ENCODE measurements at places on chromosomes 2 and 18.

GRCh38 chr2:218881744-218882460 lies 1.2 kb downstream of the WNT10A start:
- DNase-seq, result no peak

DNA sequence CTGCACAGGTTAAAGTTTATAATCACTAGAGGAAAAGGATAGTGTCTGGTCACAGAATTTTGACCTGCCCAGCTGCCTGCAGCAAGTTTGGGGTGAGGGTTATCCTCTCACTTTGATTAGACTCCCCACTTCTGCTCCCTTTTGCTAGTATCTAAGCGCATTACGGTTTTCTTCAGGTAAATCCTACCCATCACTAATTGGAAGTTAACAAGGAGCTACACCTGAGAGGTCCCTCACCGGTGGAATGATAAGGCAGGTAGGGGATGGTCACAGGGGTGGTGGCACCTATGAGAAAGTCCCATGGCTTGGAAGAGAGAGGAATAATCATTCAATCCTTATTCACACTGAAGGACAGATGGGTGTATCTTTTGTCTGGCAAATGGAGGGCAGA lies 7.6 kb downstream of the BCL2 start:
- no peak for DNase-seq

DNA sequence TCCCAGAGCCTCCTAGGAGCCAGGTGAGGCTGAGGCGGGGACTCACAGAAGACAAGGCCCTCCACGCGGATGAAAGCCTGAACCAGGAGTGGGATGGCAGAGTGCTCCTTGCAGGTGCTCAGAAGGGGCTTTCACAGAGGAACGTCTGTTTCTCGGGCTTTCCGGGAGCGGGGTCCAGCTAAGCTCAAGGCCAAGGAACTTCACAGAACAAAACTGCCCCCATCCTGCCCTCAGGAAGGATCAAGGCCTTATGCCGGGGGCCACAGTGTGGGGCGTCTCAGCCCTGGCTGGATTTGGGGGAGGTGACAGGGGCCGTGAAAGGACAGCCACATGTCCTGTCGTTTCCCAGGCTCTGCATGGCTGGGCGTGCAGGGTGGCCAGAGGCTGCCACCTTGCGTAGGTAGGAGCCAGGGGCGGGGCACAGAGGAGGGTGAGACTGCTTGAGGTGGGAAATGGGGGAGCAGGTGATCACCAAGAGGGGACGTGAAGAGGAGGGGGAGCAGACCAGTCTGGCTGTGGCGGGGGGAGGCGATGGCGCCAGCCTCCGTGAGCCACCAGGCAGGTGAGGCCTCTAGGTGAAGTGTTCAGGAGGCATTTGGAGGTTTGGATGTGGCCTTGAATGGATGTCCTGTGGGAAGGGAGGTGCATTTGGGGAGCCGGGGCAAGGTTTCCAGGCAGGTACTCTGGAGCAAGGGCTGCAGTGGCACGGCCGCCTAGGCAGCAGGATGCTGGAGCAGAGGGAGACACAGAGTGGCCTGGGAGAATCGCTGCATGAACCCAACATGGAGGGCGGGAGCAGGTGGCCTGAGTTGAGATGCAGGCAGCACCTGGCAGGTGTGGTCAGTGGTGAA lies 79.1 kb downstream of the TWIST2 start:
- no peak for DNase-seq

GRCh38 chr2:162746310-162746709 lies 92.3 kb downstream of the KCNH7 start:
- DNase-seq, result no peak

DNA sequence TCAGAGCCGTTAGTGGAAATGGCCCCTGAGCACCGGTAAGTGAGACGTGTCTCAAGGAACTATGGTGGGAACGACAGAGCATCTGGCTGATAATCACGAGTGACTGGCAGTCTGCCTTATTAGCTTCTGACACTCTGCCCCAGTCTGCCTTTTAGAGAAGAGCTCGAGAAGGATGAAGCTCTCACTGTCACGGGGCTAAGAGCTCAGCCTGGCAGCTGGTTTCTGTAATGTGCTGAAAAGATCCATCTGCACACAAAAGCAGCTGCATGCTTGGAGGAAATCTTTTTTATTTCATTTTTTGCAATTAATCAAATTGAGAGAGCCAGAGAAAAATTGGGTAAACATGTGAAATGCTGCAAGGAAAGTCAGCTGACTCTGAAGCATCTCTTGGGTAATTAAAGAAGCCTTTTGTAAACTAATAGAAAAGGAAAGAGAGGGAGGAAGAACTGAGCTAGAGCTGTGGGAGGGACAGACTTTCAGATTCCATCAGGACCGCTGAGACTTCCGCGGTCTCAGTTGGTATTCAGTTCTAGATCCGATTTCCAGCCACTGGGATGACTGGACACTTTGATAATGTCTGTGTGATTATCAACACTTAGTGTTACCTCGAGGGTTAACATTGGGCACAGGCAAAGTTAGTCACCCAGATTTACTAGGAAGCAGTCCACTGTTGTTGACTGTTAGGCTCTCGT lies 24.4 kb downstream of the MBP start:
- no peak for DNase-seq

DNA sequence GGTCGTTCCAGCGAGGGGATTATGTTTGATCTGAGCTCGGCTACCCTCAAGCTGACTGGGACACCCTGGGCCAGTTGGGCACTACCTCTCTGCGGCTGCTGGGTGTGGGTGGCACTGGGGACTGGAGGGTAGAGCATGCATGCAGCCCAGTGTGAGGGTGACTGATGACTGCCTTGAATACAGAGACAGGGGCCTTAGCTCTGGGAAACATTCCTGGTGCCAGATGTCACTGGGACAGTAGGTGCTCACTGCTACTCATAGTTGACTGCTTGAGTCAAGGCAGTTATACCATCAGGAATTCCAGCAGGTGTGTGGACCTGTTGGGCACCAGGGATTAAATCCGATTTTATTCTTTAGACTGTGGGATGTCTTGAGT lies 33.6 kb upstream of the ATP6V1B1 start:
- no peak for DNase-seq

GRCh38 chr2:95262896-95263542 lies 11.2 kb upstream of the PROM2 start:
- no peak for DNase-seq

GRCh38 chr18:62588217-62588616 lies 65.4 kb downstream of the ZCCHC2 start:
- no peak for DNase-seq

DNA sequence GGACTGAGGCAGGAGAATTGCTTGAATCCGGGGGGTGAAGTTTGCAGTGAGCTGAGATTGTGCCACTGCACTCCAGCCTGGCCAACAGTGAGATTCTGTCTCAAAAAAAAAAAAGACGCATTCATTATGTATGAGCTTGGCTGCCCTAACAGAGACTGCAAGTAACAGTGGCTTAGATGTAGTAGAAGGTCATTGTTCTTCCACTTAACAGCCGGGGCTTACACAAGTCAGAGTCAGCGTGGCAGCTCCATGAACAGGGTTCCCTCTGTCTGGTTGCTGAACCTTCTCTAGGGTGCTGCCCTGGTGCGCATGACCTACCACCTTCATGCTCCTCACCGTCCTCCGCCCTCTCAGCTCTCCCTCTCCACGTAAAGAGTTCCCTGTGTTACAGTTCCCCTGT lies 49.1 kb upstream of the IGFBP2 start:
- DNase-seq, result no peak

GRCh38 chr18:8786483-8787370 lies 81.4 kb downstream of the MTCL1 start:
- DNase-seq, result no peak

DNA sequence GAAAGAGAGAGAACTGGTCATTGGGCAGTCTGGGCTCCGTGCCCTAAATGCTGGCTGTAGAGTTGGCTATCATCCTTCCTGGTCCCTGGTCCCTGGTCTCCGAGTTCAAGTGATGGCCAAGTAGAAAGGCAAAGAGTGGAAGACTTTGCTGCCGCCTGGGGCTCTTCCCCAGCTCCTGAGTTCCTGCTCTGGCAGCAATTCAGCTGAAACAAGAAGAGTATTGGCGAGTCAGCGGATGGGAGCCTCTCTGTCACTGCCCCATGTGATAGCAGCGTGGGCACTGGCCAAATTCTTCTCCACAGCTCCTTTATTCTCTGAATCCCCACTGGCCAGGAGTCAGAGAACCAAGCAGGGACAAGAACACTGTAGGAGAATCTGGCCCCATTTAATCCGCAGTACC lies 351.0 kb upstream of the POU3F3 start:
- no peak for DNase-seq

DNA sequence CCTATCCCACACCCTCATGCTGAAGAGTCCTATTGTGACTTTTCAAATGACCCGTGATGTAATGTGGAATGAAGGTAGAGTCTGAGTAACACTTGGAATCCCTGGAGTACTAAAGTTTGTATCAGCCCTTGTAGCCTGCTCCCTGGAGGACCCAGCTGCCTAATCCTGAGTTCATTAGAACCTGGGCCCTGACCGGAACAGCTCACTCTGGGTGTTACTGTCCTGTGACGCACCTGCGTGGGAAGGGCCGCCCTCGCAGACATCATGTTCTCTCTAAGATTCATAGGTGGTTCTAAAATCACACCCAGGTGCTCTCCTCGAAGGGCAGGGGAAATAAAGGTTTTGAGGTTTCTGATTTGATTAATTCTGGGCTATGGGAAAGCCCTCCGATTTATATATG lies 62.3 kb downstream of the NCK2 start:
- DNase-seq, result no peak

GRCh38 chr2:2050446-2050845 lies 280.6 kb downstream of the MYT1L start:
- DNase-seq, result no peak

- no peak for DNase-seq
These were observed 112.5 kb downstream of the MAP3K20 start for GRCh38 chr2:173187941-173188788.

GRCh38 chr18:22503803-22504202 lies 86.1 kb upstream of the CTAGE1 start:
- no peak for DNase-seq

DNA sequence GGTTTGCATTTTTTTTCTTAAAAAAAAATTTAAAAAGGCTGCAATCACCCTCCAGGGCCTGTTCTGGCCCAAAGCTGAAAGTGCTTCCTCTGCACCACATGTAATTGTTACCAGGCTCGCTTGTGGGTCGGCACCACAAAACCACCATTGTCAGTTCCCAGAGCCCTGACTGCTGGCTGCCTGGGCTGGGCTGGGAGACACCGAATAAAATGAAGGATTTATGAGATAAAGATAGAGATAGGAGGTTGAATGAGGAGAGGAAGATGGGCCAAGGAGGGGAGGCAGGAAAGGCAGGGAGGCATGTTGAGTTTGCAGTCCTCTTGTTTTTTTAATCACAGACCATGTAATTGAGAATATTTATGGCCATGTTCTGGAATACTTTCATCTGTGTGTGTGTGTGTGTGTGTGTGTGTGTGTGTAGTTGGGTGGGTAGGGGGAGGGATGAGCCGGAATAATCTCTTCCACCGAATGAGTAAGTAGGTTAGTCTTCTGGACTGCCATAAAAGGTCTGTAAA lies 14.7 kb downstream of the NRP2 start:
- no peak for DNase-seq

- DNase-seq, result no peak
These were observed at the start of gene C2orf72 for GRCh38 chr2:231037202-231037730. Gene C2orf72, plus strand, starts transcription at chr2:231037523. Its CDS starts 43 bp downstream, at chr2:231037566.

DNA sequence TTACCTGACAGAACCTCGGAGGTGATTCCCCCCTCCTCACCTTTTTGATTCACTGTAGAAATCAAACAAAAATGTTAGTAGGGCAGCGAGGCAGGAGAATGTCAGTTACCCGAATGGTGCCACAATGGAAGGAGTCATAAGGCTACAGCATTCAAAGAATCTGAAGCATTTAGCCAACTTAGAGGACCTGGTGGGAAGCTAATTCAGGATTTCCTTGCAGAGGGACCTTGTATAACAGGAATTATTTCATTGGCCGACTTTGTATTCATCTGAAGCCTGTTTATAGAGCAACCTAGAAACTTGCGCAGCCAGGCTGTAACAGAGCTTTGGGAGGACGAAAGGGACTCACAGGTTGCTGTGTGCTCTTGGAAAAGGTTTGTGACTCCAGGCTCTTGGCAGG lies 129.1 kb upstream of the MMADHC start:
- DNase-seq, result no peak

- DNase-seq, result no peak
These were observed 77.8 kb downstream of the FAM161A start for GRCh38 chr2:61775956-61776570.

DNA sequence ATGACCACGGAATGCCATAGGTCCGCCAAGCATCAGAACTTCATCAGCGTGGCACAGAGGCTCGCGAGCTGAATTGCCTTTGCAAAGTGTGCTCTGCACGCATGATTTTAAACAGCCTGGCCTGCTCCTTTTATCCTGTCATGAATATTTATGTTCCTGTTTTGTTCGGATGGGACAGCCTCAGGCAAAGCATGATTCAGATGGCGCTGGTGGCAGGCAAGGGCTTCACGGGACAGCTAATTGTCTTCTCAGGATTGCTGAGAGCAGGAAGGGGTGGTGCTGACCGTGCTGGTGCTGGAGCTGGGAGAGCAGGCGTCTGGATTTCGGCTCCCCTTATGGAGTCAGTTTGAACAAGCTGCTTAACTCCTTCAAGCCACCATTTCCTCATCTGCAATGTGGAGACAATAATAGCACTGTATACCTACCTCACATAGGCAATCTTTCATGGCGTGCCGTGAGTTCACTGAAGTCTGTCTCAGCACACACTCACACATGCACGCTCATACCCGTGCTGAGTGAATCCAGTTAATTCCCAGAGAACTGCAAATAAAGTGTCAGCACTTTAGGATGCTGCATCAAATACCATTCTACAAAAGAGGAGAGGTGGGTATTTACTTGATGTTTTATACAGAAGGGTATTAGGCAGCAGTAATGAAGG lies 79.7 kb upstream of the APCDD1 start:
- no peak for DNase-seq

DNA sequence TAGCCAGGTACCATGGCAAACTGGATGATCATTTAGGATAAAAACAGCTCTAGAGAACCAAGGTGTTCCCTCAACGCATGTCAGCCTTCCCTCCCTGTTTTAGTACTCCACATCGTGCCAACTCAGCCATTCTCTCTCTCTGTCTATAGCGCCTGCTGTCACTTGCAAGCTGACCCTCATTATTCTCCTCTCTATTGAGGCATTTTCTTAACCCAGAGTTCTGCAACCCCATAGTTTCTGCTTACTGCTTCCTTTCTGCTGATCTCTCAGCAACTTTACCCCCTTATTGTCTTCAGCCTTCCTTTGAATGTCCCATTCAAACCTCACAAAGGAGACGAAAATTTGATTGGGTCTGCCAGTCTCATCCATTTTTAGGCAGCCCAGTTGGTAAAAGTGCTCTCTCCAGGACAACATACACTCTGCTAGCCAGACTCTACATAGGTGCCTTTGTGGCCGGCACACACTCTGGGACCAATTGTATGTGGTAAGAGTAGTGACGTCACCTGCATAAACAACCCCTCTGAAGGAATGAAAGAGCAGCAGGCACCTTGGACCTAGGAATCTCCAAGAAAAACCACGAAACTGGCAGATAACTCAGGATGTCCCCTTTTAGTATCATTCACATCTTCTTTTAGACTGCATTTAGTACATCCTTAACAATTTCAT lies 367.2 kb upstream of the KCNH7 start:
- DNase-seq, result no peak
